Mucosa of descending colon (tissue), 3 donors: ENCODE measurements at places on chromosomes 2 and 18. TPM values are rescaled to one million over a fixed set of nuclear protein-coding genes. Genes with fewer than 3 reads are reported as not detected.

DNA sequence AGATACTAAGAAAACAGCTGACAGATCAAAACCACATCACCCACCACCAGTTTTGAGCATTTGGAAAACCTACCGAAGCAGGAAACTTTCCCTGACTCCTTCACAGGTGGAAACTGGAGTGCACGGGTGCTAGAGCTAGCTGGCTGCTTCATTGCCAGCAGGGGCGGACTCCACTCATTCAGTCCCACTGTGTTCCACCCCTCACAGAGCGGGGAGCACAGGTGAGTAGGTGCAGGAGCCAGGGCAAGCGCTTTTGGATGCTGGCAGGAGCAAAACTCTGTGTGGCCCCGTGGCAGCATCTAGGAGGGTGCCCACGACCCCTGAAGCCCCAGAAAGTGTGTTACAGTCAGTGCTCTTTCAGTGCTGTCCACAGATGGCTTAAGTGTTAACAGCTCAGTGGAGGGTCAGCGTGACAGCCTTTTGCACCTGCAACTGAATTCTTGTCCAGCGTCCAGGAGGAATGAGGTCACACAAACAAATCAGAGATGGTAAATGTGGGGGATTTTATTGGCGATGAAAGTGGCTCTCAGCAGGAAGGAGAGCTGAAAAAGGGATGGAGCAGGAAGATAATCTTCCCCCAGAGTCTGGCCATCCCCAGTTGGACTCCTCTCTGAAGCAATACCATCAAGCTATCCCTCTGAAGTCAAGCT lies 71.1 kb downstream of the TMEM163 start:
- no peak for DNase-seq

GRCh38 chr2:237529452-237530402 lies 36.6 kb upstream of the PRLH start:
- no peak for DNase-seq

DNA sequence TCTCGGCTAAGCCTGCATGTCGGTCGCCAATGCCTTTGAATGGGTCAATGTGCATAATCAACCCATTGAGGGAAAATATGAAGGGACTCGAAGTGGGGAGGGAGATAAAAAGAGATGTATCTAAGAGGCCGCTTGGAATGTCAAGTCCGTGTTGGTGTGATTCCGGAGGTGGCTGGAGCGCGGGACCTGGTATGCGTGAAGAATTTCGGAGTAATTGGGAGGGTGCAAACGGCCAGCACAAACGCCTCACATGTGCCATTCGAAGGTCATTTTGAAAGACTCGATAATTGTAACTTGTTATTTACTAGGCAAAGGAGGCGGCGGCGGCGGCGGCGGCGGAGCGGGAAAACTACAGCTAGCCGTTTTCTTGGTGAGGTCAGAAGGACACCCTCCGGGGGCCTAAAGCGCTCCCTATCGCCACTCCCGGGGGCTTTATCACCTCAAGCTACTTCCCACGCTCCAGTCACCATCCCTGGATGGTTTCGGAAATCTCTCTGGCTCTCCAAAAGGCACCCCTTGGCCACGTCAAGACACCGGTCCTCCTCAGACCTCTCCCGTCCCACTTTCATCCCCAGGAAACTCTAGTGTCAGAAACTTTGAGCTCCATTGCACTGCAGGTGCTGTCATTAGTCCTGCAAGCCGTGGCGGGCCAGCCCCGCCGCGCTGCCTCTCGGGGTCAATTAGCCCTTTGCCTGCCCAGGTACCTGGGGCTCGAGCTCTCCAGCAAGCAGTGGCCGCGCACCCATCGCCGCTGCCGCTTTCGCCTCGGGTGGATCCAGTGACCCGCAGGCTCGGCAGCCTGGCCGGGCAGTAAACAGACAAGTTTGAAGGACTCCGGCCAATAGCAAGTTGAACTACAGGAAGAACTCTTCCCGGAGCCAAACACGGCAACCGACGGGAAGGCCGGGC lies 1.5 kb downstream of the ERBB4 start:
- peak; percentile 22 for DNase-seq

- no peak for DNase-seq
Observed at GRCh38 chr18:8595445-8595844, 13.8 kb upstream of the RAB12 start.

Gene UGT1A3
- 2.7 TPM for total RNA-seq

DNA sequence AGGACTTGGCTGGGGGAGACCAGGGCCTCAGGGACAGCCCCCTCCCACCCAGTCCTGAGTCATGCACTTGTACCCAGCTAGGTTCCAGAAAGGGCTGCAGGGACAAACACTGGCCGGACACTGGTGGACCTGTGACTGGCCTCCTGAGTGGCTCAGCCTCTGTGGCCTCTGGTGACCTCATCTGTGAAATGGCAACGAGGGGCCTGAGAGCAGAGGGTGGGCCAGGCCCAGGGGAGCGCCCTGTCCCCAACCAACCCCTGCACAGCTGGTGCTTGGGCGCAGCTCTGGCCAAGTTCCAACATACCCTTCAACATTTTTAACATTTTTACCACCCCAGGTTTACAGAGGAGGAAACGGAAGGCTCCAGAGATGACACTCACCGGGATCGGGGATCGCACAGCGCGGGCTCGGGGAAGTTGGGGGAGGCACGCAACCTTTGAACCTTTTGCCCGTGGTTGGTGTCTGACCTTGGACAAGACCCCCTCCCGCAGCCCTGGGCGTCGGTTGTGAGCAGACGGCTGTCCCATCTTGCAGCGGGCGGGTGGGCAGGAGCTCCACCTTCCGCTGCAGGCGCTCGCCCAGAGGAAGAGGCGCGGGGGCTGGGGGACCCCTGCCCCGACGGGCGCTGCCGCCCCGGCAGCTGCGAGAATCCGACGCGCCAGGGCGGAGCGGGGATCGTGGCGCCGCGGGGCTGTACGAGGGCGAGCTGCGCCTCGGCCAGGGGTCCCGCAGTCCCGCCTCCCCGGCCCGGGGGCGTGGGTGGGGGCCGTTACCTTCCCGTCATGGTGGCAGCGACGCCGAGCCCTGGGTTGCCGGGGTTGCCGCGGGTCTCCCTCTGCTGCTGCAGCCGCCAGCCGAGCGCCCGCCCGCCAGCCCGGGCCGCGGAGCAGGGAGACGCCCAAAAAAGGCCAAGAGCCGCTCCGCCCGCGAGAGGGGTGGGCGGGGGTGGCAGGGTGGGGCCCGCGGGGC lies 805 bp downstream of the LIMS2 start:
- DNase-seq: no peak

Gene GIGYF2
- total RNA-seq: 74.8 TPM
